ENCODE measurements at places on chromosomes 16 and 17.

DNA sequence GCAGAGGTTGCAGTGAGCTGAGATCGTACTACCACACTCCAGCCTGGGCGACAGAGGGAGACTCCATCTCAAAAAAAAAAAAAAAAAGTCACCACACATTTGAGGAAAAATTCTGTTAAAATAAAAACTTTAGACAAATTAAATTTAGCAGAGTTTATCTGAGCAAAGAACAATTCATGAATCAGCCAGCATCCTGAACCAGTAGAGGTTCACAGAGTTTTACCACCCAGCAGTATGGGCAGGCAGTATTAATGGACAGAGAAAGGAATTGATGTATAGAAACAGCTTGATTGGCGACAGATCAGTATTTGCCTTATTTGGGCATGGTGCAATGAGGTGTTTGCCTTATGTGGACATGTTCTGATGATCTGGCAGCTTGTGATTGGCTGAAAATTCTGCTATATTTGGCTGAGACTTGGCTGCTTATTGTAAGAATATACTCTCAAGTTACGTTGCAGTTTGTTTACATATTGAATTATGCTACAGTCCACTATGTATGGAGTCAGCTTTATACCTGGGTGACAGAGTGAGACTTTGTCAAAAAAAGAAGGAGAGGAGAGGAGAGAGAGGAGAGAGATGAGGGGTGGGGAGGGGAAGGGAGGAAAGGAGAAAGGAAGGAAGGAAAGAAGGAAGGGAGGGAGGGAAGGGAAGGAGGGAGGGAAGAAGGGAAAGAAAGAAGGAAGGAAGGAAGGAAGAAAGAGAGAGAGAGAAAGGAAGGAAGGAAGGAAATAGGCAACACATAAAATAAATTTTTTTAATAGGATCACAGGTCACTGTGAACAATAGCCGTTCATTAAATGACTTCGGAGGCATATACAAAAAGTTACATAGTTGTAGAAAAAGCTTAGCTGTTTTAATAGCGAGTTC lies 14.6 kb downstream of the ABCC3 start:
- no peak for DNase-seq

- no peak for DNase-seq
These were observed 183.1 kb downstream of the SALL1 start for GRCh38 chr16:50967827-50968612.

- no peak for DNase-seq
These were observed 6.7 kb downstream of the NEK8 start for GRCh38 chr17:28735242-28735722.

GRCh38 chr16:4094127-4094773 lies 22.0 kb downstream of the ADCY9 start:
- DNase-seq, result no peak

DNA sequence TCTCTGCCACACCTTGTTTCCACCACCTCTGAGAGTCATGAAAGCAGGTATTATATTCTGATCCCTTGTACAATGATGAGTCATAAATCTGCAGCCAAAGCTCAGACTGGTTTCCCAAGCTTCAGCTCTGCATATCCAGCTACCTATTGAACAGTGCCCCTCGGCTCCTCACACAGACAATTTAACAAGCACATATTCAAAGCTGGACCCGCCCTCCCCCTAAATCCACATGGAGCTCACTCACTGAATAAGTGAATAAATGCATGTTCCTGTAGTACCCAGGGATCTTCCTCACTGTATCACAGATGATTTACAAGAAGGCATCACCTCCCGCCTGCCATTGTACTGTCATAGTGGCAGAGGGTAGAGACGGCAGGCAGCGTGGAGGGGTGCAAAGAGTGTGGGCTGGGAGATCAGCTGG lies 516.4 kb downstream of the GRIN2A start:
- DNase-seq, result no peak

- peak; percentile 85 for DNase-seq
These were observed 175.7 kb upstream of the GSE1 start for GRCh38 chr16:85437166-85438052.

DNA sequence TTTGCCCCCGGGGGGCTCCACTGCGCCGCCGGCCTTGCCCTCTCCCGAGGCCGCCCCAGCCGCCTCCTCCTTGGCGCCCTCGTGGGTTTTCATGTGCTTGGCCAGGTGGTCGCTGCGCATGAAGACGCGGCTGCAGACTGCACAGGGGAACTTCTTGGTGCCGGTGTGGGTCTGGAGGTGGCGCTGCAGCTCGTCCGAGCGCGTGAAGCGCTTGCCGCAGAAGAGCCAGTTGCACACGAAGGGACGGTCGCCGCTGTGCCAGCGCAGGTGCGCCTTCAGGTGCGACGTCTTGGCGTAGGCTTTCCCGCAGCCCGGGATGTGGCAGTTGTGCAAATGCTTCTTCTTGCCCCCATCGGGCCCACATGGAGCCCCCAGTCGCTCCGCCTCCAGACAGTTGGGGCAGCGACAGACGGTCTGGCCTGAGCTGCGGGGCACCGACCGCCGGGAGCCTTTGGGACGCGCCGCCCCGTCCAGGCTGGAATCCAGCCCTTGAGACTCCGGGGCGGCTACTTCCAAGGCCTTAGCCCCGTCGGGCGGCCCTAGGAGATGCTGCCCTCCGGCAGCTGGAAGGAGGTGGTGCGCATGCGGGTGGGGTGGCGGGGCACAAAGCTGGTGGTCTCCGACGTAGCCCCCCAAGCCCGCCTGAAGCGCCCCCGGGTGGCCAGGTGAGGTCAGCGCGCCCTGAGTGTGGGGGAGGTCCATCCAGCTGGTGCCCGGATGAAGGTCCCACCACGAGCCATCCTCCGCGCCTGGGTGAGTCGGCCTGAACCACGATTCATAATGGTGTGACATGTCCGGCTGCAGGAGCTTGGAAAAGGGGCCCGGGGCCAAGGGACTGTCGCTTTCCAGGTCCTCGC lies 3.4 kb downstream of the SP6 start:
- no peak for DNase-seq

- DNase-seq, result peak; percentile 48
These were observed 17.3 kb downstream of the GRB7 start for GRCh38 chr17:39754958-39755553.

- DNase-seq, result no peak
These were observed 1.7 kb upstream of the SLC47A2 start for GRCh38 chr17:19718041-19718612.

- DNase-seq, result peak; percentile 97
These were observed 6.0 kb upstream of the CHRNE start for GRCh38 chr17:4908711-4909496.

DNA sequence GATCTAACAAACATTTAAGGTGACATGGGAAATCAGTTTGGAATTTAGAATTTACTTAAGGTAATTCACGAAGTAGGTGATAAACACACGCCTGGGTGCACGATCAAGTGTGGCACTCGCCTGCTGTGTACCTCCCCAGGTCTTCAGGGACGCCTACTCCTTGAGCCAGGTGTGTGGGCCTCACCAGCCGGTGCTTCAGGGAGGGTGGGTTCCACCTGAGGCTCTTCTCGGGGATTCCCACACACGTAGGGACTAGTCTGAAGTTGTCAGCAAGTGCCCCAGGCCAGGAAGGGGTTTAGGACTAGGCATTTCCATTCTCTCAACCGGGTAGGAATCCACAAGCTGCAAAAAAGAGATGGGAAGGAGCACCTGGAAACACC lies 9.8 kb upstream of the NAT9 start:
- DNase-seq, result no peak

DNA sequence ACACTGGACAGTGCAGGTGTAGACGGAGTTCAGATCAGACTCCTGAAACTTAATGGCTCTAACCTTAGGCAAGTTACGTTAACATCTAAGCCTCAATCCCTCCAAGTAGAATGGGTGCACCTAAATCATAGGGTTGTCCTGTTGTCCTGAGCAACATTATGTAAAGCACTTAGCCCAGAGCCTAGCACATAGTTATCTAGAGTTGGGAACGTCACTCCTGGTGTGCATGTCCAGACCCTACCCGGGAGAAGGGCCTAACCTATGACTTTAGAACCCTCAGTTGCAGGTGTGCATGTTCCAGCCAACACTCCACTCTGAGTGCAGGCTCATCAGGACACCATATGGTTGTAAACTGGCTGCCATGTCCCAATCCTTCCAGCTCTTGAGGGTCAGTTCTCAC lies 26.0 kb downstream of the LIG3 start:
- no peak for DNase-seq

GRCh38 chr16:15676506-15676905 lies 26.5 kb downstream of the NDE1 start:
- no peak for DNase-seq

DNA sequence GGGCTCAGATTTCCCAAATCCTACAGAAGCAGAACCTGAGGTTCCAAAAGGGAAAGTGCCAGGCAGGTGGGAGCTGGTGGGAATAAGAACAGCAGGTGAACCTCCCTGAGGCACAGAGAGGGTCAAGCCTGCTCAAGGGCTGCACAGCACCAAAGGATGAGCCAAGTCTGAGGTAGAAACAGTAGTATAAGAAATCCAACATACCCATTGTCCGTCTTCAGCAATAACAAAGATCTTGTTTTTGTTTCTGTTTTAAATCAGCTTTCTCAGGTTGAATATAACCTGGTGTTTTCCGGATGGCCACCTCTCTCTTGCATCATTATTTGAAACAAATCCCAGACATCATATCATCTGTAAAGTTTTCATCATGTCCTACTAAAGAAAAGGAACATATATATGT lies 10.6 kb upstream of the CES3 start:
- no peak for DNase-seq

DNA sequence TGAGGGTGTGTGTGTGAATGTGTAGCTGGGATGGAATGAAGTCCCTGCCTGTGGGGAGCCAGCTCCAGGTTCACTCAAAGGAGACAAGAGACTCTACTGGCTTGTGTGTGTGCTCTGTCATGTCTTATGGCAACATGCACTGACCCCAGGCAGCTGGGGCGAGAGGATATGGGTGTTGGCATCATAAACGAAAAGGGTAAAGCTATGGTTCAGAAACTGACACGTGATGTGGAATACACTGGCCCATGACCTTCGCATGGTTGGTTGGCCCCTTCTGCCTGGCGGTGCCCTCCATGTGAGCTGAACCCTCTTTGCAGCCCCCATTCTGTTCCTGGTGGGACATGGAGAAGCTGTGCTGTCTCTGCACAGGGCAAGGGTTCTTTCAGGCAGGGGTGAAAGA lies 21.9 kb downstream of the ZNF750 start:
- no peak for DNase-seq

DNA sequence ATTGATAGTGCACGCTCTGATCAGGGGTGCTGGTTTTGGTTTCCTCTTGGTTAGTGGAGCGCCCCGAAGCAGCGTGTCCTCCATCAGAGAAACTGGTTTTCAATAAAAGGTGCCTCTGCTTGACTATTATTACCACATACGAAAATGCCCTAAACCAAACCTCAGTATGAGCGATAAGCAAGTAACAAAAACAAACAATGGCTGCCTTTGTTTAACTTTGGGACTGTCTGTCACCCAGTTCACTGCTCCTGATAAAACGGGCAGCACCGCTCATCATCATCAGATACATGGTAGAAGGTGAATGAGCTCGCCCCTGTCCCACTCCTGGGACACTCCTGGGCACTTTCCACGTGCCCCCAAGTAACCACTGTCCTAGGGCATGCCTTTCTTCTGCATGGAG lies 24.0 kb downstream of the DUSP14 start:
- DNase-seq, result no peak

- DNase-seq, result peak; percentile 70
These were observed 13.5 kb downstream of the SPPL2C start for GRCh38 chr17:45857977-45858708.

DNA sequence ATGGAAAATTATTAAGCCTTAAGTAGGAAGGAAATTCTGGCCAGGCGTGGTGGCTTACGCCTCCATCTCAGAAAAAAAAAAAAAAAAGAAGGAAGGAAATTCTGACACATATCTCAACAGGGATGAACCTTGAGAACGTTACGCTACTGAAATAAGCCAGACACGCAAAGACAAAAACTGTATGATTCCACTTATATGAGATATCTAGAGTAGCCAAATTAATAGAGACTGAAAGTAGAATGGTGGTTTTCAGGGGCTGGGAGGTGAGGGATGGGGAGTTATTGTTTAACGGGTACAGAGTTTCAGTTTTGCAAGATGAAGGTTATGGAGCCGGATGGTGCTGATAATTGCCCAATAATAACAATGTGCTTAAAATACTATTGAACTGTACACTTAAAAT lies 16.2 kb upstream of the HNF1B start:
- no peak for DNase-seq

GRCh38 chr17:17321356-17322025 lies 18.3 kb downstream of the NT5M start:
- no peak for DNase-seq

DNA sequence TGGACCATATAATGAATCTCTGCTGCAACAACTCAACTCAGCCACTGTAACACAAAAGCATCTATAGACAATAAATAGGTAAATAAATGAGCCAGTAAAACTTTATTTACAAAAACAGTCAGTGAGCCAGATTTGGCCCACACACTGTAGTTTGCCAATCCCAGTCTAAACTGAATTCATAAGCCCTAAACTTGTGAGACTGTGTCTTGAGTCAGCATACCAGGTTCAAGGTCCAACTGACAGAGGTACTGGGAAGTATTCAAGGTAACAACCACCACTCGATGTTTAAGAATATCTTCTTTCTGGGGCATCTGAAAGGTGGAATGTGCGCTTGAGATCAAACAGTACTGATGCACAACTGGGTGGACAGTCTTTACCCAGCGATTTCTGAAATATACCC lies 94.2 kb downstream of the HELZ start:
- DNase-seq, result no peak

DNA sequence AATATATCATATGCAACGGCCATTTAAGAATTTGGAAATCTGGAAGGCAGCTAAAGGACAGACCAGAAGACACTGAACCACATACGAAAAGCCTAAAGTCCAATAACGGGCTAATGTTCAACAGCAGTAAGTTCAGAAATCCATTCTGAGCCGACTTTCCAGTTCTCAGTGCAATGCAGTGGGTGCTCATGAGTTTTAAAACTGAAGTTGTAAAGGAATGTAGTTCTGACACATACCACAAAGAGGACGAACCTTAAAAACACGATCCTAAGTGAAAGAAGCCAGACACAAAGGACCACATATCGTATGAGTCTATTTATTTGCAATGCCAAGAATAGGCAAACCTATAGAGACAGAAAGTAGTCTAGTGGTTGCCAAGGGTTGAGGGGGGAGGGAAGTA lies 278.3 kb upstream of the ZFHX3 start:
- DNase-seq, result no peak

GRCh38 chr17:62657145-62657665 lies 29.7 kb downstream of the MRC2 start:
- DNase-seq, result no peak

GRCh38 chr16:84532855-84533486 lies 28.5 kb upstream of the MEAK7 start:
- DNase-seq, result no peak

DNA sequence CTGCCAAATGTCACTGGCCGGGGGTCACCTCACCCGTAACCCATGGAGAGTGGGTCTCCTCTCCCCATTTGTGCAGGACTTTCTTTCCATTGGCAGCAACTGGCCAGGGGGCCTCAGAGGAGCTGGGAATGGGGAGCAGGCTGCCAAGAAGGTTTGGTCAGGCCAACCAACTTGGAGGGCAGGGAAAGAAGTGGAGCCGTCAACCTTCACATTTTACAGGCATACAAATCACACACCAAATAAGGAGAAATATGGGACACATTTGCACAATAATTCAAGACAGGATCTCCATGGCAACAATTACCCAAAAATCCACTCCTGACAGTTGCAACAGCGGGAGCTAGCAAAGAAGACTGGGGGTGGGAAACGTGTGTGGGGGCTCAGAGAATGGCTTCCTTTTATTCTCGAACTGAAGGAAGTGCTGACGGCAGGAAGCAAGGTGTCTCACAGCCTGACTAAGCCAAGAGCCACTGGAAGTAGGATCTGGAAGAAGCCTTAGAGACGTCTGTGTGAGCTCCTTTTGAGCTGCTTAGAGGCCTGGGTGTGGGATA lies 20.9 kb downstream of the RPRML start:
- DNase-seq, result no peak
